ENCODE measurements at places on chromosomes 6 and 20. TPM values are rescaled to one million over a fixed set of nuclear protein-coding genes. Genes with fewer than 3 reads are reported as not detected.

HSPA1L gene
- total RNA-seq, result 3.1 TPM

OTOR gene
- not detected for total RNA-seq

RPS6KA2 gene
- 1.9 TPM for total RNA-seq

PTGIS gene
- 1.9 TPM for total RNA-seq

TMEM244 gene
- not detected for total RNA-seq

TREM2 gene
- not detected for total RNA-seq

HLA-DMB gene
- 14.4 TPM for total RNA-seq

TMEM200A gene
- total RNA-seq, result 2.7 TPM

RIMS4 gene
- not detected for total RNA-seq
